ENCODE measurements at places on chromosomes 12 and 14.

DNA sequence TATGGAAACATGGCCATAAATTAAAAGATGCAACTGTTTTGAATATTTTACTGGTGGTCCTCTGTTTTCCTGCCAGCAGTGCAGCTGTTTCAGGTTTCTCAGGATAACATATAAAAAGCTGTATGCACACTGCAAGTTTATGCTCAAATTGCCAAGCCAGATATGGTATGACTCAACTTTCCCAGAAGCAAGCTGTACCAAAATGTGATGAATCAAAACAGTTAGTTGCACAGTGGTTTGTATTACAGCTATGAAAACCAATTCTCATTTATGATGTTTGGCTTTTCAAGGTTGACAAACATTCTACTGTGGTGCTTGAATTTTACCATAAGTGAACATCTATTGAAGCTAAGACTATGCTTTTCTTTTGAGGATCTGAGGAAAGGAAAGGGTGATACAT lies 15.5 kb downstream of the TRMT5 start:
- DNase-seq = no peak

GRCh38 chr12:2117541-2117940 lies 64.8 kb downstream of the CACNA1C start:
- DNase-seq = no peak

- no peak for DNase-seq
These were observed 114.0 kb downstream of the PRMT8 start for GRCh38 chr12:3604748-3605586.

GRCh38 chr14:102746634-102747438 lies 30.4 kb upstream of the TRAF3 start:
- DNase-seq = no peak

GRCh38 chr12:67151886-67152285 lies 117.3 kb upstream of the CAND1 start:
- DNase-seq = no peak

- no peak for DNase-seq
These were observed 336.4 kb upstream of the NAV3 start for GRCh38 chr12:77494296-77494695.

DNA sequence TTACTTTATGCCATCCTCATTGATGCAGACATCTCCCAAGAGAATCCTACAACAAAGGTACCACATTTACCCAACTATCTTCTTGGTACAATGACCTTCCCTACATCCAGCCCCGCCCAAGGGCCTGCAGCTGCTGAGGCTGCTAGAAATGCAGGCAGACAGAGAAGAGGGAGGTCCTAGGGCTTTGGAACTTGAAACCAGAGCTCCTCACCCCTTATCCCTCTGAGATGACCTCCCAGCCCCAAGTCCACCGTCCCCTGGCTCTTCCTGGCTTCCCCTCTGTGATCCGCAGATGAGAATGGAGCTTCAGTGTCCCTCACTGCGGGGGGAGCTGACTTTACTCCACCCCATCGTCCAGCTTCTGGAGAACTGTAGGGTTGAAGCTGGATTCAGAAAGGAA lies 1.6 kb upstream of the TNFRSF1A start:
- no peak for DNase-seq

DNA sequence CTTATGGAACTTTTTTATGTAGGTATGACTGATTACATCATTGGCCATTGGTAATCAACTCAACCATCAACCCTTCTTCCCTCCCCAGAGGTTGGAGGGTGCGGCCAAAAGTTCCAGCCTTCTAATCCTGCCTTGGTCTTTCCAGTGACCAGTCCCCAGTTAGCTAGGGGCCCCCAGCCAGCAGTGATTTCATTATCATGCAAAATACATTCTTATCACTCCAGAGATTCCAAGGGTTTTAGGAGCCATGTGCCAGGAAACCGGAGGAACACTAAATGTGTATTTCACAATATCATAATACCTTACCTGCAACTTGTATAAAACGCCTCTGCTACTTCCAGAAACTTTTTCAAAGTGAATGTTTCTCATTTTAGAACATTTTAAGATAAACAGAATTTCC lies 181.5 kb upstream of the PELI2 start:
- no peak for DNase-seq

DNA sequence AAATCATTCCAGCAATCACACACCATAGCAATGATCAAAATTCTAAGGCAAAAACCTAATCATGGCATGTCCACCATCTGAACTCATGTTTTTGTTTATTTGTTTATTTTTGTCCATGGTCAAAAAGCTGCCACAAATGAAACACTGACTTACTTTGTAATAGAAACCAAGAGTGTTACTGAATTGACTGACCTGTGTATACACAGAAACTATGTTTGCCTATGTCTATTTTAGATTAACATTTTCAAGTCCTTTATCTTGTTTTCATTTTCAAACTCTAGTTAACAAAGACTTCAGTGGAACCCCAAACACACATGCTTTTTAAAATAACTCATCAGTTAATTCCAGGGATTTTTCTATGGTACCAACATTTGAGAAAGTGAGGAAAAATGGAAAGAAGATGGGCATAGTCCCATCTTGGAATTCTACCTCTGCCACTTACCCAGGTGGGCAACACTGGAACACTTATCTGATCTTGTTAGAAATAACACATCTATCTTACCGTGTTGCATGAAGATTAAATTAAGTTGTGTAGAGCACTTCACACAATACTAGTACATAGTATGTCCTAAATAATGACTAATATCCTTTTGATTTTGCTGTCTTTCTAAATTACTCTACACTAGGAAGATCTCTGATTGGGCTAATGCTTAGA lies 6.4 kb downstream of the LUM start:
- no peak for DNase-seq

DNA sequence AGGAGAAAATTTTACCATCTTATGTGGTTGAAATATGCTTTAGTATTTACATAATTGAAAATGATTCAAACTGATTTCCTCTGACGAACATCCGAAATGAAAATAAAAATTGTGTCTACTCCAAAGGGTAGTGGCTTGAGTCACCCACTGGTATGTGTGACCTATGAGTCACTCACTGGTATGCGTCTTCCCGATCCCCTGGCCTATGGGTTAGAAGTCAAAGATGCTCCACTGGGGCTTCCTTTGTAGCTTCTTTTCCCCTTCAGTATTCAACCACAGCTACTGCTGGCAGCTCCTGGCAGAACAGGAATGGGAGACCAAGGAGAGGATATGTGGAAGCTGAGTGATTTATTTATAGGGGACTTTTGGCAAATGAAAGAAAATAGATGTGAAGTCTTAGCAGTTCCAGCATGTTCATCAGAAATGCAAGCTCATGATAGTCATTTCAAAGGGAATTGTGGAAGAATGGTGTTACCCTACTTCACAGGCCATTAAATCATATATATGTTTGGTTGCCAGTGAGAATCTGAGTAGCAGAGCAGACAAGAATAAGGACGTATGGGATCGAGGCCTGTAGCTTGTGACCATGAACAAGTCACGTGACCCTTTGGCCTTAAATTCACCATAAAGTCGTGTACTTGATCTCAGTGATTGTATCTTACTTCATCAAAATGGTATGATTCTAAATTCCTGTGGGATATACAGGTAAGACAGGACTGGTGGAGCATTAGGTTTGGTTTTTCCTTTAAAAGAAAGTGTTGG lies 108.3 kb downstream of the CRADD start:
- no peak for DNase-seq

DNA sequence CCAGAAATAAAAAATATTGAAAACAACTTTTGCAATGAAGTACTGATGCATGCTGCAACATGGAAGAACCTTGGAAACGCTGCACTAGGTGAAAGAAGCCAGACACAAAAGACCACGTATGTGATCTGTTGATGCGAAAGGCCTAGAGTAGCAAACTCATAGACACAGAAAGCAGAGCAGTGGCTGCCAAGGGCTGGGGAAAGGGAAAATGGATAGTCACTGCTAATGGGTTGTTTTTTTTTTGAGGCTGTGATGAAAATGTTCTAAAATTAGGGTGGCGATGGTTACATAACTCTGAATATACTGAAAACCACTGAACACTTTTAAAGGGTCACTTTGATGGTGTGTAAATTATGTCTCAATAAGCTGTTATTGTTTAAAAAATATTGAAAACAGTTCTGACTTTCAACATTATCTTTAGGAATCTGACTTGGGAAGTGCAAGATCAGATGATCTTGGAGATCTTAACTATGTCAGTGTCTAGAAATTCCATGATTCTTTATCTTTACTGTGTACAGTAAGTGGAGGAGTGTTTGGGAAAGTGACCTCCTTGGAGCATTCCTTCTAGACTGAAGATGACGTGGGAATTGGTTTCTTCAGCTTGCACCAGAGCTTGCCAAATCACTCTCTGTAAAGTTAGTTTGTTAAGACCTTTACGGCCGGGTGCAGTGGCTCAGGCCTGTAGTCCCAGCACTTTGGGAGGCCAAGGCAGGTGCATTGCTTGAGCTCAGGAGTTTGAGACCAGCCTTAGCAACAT lies 12.4 kb downstream of the MLXIP start:
- no peak for DNase-seq

GRCh38 chr12:72236071-72236705 lies 36.0 kb upstream of the TRHDE start:
- DNase-seq = no peak

- no peak for DNase-seq
These were observed 51.0 kb downstream of the SCFD1 start for GRCh38 chr14:30673071-30673470.

GRCh38 chr12:65278576-65279368 lies at the start of gene MSRB3:
Gene MSRB3, plus strand, starts transcription at chr12:65278683. Its CDS starts 29,897 bp downstream, at chr12:65308580.
- DNase-seq = peak; percentile 26

DNA sequence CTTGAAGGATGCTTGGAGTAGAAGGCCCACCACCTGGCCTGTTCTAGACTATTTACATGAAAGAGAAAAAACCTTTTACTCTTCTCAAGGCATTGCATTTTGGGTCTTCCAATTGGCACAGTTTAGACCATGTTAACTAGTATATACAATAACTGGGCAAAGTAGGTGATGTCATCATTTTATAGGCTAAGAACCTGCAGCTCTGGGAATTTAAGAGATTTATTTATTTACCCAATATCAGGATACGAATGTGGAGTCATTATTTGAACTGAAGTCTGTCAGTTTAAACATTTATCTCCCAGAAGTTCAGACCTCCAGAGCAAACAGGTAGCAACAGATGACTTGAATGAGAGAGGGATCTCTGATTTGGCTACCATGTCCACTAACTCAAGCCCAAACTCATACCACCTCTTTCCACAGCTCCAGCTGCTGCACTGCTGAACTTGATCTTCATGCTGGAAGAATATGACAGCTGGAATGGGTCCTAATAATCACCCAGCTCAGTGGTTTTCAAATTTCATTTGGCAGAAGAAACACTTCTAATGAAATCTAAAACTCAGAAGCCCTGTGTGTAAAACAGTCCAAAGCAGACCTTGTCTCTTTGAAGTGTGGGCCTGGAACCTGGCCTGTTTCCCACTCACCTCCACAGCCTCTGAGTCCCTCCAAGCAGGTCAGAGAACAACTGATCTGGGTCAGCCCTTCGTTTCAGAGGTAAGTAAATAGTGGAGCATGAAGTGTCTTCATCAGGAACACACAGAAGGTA lies 179.2 kb downstream of the EMP1 start:
- no peak for DNase-seq
